ENCODE measurements at places on chromosomes 4 and X.

- no peak for DNase-seq
Measured at GRCh38 chr4:136763919-136764318, 768.4 kb downstream of the PCDH18 start.

DNA sequence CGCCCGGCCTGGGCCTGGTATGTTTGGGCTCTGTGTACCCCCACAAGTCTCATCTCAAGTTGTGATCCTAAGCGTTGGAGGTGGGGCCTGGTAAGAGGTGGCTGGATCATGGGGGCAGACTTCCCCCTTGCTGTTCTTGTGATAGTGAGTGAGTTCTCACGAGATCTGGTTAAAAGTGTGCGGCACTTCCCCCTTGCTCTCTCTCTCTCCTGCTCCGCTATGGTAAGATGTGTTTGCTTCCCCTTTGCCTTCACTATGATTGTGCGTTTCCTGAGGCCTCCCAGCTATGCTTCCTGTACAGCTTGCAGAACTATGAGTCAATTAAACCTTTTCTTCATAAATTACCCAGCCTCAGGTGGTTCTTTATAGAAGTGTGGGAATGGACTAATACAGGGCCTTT, 53.0 kb downstream of the CHST7 start:
- no peak for DNase-seq

DNA sequence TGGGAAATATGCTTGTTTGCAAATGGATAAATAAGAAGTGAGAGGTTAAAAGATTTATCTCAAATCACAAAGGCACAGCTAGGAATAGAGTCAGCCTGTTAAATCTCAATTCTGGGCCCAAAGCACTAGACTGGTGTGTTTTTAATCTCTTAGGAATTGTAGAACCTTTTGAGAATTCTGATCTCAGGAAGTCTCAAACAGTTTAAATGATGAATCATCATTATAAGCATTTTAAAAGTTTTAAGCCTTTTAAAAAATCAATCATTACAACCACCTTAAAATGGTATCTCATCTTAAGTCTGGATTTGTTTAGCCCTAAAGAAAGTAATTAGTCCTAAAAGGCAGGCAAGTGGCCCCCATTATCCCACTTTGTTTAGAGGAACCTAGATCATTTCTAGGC, 17.8 kb downstream of the DGKK start:
- no peak for DNase-seq

DNA sequence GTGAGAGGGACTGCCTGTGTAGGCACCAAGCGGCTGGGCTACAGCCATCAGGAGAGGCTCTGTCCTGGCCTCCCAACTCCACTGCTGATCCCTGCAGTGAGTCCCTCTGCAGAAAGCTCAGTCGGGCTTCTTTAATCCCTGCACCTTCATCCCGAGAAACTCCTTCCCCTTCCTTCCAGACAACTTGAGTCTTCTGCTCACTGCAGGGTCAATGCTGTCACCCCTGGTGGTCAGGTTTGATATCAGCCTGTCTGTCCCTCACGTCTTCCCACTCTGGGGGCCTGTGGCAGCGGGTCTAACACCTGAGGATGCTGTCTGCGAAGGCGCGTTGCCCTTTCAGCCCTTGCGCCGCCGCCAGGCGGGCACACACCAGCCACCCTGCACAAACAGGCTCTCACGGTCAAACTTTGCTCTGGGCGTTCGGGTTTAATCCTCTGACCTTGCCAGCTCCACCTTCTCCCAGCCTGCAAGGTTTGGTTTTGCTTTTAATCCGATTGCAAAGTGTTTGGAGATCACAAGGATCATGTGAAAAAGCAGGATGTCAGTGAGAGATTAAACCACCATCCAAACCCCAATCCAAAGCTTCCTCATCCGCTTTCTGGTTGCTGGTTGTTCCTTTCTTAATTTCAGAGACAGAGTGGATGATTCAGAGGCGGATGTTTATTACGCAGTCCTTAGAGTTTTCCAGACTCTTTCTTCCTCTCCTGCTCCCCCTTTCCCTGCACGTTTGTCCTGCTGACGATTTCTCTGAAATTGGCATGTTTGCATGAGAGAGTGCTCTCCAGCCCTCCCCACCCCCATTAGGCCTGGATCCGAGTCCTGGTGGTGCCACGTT, 74.8 kb upstream of the SLC34A2 start:
- no peak for DNase-seq

GRCh38 chr4:120918788-120919187, 3.7 kb downstream of the PRDM5 start:
- no peak for DNase-seq
